Left cardiac atrium (tissue), 4 donors: ENCODE measurements at places on chromosomes 2 and 18. TPM values are rescaled to one million over a fixed set of nuclear protein-coding genes. Genes with fewer than 3 reads are reported as not detected.

- DNase-seq: no peak
Measured at GRCh38 chr2:67854798-67855197, 208.0 kb downstream of the C1D start.

GRCh38 chr2:109487871-109488655 lies 125.7 kb downstream of the SEPTIN10 start:
- no peak for DNase-seq

DNA sequence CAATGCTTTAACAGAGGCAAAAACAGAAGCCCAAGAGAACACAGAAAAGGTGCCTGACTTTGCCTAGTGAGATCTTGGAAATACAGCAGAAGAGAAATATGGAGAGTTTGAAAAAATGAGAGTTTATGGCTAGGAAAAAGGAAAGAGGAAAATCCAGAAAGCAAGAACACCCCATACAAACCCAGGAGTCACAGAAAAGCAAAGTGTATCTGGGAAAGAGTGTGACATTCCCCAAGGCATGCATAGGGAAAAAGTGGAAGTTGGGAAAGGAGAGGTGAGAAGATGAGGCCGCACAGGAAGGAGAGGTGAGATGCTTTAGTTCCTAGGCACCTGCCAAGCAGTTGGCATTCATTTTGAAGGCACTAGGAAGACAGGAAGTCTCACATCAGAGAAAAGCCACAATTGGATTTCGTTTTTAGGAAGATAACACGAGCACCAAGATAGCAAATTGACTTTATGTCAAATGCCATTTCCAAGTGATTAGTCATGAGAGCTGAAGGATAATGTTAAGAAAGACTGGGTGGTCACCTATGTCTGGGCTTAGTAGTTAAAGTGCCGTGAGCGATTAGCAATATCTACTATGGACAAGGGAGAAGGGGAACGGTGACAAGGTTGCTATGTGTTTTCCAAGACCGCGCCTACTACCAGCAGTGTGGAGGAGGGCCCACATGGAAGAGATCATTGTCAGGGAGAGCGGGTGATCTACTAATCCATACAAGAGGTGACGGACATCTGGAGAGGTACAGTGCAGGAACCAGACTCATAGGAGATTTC lies 224.1 kb upstream of the PARD3B start:
- DNase-seq: no peak

- DNase-seq: peak; percentile 50
Measured at GRCh38 chr2:65431421-65432226, 775 bp downstream of the SPRED2 start.

GRCh38 chr2:39120771-39121522 lies at the start of gene SOS1:
Gene SOS1 (minus strand): TSS chr2:39121051. CDS start chr2:39120422, 629 bp downstream.
- DNase-seq: peak; percentile 97

GRCh38 chr2:112690853-112691401 lies 29.9 kb upstream of the NT5DC4 start:
- DNase-seq: peak; percentile 78

- no peak for DNase-seq
Measured at GRCh38 chr2:225995796-225996461, 596.4 kb downstream of the NYAP2 start.

GRCh38 chr2:108106731-108107130 lies 120.4 kb downstream of the SLC5A7 start:
- no peak for DNase-seq

DNA sequence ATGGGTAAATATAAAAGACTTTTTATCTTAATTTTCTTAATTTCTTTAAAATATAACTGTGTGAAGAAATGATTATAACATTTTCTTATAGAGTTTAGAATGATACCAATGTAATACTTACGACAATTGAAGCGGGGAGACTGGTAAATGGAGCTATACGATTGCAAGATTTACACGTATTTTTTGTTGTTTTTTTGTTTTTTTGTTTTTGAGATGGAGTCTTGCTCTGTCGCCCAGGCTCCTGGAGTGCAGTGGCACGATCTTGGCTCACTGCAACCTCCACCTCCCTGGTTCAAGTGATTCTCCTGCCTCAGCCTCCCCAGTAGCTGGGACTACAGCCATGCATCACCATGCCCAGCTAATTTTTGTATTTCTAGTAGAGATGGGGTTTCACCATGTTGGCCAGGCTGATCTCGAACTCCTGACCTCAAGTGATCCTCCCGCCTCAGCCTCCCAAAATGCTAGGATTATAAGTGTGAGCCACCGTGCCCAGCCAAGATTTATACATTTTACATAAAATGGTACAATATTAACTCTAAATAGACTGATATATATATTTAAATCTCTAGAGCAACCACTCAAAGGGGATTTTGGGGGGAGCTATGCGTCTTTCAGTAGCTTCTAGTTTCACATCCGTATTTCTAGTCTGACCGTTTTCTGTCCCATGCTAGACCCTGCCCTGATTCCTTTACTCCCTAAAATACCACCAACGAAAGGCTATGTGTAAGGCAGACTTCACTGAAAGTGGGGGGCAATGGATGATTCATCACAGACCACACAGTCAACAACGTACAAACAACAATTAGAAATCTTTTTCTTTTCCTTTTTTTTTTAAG lies 28.2 kb upstream of the ATG16L1 start:
- DNase-seq: no peak

DNA sequence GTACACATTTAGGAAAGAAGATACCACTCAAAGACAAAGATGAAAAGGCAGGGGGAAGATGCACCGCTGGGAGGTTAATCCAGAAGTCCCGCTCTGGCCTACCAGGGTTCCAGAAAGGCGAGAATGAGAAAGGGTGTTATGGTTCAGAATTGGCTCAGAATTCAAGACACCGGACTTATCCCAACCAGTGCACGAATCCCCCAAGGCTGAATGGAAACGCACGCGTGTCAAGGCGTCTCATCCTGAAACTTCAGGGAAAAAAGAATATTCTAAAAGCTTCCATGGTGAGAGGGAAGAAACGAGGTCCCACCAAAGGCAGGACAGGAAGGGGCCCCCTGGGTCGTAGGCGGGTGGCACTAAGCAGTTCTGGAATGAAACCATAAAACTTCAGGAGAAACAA lies 71.9 kb downstream of the SLC66A2 start:
- DNase-seq: no peak

- DNase-seq: no peak
Measured at GRCh38 chr2:219688560-219689445, 61.4 kb downstream of the SLC4A3 start.

- no peak for DNase-seq
Measured at GRCh38 chr2:159933727-159934049, 128.7 kb downstream of the PLA2R1 start.

DNA sequence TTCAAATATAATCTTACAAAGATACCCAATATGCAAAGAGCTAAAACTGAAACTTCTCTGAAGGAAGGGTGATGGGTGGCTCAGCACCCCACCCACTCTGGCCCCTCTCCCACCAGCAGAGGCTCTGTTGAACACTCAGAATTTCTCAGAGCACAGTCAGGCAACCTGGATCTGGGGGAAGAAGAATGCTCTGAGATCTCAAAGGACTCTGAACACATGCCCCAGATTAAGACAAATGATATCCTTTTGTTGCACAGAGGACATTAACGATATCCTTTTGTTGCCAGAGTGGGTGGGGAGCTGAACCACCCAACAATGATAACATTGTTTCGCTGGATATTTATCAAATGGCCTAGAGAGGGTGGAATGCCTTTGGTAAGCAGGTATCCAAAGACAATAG lies 104.8 kb downstream of the LBH start:
- DNase-seq: no peak

GRCh38 chr2:172251231-172251630 lies 148.5 kb upstream of the DLX2 start:
- no peak for DNase-seq

DNA sequence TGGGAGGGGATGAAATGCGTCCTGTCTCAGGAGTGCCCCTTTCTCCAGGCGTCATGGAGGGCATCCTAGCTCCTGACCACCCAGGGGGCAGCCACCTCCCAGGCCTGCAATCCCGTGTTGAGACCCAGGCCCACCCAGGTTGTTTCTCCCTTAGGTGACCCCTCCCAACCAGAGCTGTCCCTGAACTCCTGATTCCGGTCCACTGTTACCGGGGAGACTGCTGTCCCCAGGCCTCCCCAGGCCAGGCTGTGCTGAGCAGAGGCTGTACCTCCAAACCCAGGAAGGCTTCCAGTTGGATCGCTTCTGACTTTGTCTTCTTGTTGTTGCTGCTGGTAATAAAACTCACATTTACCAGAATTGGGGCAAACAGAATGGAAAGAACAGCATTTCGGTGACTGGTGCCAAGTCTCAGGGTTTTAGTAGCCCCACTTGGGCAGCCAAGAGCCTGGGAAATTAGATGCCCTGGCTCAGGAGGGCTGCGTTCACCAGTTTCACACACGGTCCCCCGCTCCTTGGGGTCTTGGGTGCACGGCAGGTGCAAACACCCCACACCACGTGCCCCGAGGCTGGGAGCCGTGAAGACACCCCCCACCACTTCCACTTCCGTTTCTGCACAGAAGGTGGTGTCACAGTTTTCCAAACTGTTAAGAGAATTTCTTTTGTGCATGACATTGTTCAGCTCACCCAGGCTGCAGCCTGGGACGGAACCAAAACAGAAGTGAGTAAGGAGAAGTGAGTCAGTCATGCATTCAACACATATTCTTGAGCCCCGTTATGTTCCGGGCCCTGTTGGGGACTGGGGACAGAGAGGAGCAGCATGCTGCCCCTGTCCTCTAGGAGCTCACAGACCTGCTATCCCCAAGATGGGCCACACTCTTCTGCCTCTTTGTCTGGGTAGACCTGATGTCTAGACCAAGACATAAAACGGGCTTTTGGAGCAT lies 29.4 kb downstream of the ITM2C start:
- DNase-seq: no peak

DNA sequence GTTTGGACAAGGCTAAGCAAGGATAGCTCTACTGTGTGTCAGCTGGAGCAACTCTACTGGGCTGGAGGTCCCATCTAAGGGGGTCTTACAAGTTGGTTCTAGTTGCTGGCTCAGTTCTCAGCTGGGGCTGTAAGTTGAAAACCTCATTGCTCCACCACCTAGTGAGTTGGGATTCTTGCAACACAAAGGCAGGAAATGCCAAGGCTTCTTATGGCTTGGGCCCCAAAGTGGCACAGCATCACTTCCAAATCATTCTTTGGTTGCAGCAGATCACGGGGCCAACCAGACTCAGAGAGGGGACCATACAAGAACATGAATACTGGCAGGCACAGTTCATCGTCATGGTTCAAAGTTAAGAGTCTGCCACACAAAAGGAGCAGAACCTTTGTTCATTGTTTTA lies 332.7 kb downstream of the LRRTM1 start:
- DNase-seq: no peak

- no peak for DNase-seq
Measured at GRCh38 chr2:227687189-227687588, 20.6 kb downstream of the SCYGR5 start.

LRATD1 gene
- total RNA-seq: 2.9 TPM

NEU4 gene
- total RNA-seq: 0.38 TPM

AGAP1 gene
- 22.5 TPM for total RNA-seq

TRIB2 gene
- total RNA-seq: 43.6 TPM

GALNT5 gene
- 0.59 TPM for total RNA-seq
